ENCODE measurements at places on chromosomes 1 and 21.

- no peak for DNase-seq
These were observed 48.5 kb upstream of the SCYL3 start for GRCh38 chr1:169941982-169942830.

- peak; percentile 51 for DNase-seq
These were observed 5.8 kb upstream of the FAM167B start for GRCh38 chr1:32241001-32241763.

GRCh38 chr1:201662646-201663045, 123.7 kb downstream of the NAV1 start:
- no peak for DNase-seq

DNA sequence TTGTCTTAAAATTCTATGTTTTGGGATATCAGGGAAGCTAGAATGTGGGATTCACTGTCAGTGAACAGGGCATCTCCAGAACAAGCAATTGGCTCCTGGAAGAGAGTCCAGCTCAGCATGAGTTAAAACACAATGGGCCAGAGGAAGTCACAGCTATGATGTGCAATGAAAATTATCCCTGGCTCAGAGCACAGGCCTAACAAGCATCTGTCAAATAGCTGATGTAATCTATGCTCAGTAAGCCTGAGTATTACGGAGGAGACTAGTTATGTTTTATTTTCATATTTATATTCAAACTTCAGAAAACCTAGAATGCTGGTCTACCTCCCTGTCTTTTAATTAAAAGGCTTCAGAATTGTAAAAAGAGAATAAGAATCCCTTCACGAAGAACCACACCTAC, 41.6 kb downstream of the PARP1 start:
- no peak for DNase-seq

DNA sequence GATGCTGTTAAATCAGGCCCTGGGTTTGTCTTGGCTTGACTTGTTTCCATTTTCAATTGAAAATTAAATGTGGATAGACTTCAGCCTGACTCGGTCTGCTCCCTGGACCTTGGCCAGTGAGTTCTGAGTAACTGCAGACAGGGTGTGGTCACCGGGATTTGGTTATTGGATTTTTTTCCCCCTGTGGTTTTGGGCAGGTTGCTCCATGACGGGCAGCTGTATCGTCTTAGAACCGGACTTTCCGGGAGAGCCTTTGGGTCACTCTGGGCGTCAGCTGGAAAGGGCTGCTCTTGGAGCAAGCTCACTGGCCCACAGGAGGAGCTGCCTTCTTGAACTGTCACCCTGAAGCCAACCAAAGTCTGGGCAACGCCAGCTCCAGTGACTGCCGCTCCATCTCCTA, 75.0 kb downstream of the CLIC6 start:
- no peak for DNase-seq

DNA sequence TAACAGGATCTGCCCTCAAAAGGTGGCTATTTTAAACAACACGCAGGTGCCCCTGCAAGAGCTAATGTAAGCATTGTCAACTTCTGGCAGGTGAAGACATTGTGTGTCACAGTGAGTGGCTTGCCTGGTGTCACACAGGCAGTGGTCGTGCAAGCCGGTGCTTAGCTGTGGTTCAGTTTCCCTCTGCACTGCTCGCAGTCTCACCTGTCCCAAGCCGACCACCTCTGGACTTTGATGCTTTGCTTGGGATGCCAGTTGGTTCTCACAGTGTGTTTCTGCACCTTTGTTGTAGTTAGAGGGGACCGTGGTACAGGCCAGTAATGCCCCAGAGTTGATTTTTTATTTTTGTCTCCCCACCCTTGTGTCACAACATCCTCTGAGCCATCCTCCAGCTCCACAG, 85.2 kb downstream of the UCK2 start:
- DNase-seq = no peak

DNA sequence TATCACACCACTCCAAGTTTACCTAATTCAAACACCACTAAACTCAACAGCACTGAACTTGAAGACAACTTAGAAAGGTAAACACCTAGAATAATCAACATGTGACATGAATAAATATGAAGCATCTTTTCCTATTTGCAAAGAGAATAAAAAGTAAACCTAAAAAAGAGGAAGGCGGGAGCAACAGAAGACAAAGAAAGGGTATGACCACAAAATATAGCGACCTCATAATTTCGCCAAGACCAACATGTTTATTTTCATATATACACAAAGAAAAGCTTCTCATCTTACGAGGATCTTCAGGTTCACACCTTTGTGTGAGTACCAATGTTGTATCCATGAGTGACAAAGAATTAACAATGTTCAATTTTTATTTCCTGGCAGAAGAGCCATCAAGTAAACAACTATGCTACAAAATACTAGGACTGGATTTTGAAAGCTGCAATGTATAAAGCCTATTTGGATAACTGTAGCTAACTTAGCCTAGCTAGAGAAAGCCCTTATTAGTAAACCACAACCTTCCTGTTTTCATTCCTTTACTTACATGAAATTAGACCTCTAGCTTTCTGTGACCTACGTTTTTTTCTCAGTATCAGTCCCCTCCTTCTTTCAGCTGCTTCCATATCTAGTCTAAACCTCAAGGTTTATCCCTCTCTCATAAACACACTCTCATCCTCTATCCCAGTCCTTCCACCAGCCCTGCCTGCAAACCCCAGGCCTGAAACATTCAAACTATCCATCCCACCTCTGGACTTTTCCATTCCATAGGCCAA, 21.3 kb upstream of the PHTF1 start:
- DNase-seq = no peak

DNA sequence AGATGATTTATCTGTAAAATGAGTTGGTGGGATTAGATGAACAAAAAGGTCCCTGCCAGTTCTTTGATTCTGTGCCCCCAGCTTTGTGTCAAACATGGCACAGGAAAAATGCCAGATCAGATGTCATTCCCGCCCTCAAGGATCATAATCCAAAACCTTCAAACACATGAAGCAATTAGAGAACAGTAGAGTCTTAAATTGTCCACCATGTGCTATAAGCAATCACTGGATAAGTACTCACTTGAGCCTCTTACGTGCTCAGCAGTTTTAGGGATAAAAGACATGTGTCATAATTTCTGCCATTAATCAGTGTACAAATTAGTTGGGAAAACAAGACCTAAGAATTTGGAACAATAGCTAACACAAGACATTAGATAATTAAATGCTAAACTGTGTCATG, 15.4 kb upstream of the KIAA0040 start:
- DNase-seq = peak; percentile 86

DNA sequence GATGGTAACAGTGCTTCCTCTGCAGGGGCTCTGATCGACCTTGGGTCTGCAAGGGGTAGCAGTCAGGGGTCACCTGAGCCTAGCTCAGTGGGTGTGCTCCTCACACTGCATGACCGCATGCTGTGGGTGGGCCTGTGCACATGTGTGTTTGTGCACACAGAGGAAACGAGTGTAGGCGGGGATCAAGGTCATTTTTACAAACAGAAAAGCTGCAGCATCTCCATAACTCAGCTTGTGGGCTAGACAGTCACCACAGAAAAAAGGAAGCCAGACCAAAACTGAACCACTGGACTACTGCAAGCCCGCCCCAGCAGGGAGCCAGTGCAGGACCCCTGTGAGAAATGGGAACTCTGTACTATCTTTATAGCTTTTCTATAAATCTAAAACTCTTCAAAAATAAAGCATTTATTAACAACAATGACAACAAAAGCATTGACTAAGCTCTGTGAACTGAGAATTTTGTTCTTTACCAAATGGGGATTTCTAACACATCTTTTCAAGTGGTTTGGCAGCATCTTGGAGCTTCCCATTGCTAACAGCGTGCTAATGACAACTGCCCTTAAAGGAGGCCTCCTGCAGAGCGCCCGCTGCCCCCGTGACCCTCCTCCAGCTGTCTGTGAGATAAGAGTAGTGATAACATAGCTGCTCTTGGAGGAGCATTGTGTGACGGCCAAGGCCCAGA, 19.9 kb upstream of the NEK2 start:
- DNase-seq = no peak

GRCh38 chr1:225413708-225414375, 14.0 kb downstream of the LBR start:
- DNase-seq = no peak

DNA sequence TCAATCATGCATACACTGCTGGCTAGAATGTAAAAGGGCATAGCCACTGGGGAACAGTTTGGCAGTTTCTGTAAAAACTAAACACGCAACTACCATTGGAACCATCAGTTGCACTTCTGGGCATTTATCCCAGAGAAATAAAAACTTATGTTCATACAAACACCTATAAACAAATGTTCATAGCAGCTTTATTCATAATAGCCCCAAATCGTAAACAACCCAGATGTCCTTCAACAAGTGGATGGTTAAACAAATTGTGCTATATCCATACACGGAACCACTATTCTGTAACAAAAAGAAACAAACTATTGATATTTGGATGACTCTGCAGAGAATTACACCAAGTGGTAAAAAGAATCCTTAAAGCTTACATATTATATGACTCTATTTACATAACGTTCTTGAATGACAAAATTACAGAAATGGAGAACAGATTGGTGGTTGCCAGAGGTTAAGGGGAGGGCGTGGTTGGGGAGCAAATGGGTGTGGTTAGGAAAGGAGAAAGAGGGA, 22.8 kb downstream of the LACTBL1 start:
- peak; percentile 74 for DNase-seq

GRCh38 chr21:14862794-14863720, 201.7 kb downstream of the NRIP1 start:
- DNase-seq = no peak

GRCh38 chr1:6730880-6731279, 29.3 kb upstream of the DNAJC11 start:
- no peak for DNase-seq

DNA sequence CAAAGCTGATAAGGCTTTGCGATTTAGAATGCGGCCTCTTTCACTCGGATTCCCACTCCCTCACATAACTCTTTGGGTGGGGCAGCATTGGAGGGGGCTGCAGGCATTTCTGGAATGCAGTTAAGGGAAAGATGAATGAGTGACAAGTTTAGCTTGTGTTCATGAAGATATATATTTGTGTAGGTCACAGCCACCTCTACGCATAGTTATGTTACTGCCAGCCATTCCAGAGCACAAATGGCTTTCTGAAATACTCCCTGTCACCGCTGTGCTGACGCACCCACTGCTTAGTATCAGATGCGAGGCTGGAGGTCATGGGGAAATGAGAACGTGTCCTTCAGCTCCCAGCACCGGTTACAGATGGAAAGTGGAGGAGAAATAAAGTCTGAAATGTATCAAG, 54.1 kb upstream of the ATP1A1 start:
- no peak for DNase-seq

- no peak for DNase-seq
These were observed 28.5 kb upstream of the ARHGAP29 start for GRCh38 chr1:94265906-94266305.

DNA sequence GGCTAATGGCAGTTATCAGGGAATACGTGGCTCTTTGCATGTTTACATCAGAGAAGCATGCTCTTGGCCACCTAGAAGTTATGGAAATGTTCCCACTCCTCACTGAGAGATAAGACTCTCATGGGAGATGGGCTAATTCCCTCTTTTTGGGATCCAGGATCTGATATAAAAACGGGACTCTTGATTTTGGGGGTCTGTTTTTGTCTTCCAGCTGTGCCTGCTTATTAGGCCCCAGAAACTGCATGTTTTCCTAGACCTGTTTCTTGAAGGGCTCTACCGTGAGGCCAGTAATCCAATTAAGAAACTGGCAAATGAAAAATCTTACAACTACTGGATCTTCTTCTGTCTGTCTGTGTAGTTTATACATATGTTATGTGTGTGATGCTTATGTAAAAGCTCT, 47.0 kb upstream of the PTCH2 start:
- DNase-seq = no peak

GRCh38 chr1:209370241-209370995, 213.1 kb upstream of the CAMK1G start:
- DNase-seq = no peak

DNA sequence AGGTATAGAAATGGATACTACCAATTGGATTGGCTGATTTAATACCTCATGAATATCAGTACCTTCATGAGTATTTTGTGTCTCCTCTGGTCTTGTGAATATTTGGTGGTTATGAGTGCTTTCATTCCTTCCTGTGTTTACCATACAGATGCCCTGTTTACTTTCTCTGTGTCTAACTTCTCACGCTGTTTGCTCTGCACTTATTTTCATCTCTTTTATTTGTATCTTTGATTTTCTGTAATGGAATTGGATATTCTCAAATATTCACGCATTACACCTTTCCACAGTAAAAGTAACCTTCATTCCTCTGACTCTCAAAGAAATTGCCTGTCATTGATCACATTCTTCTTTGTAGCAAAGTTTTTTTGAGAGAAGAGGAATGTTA, 16.8 kb downstream of the CNST start:
- DNase-seq = no peak

DNA sequence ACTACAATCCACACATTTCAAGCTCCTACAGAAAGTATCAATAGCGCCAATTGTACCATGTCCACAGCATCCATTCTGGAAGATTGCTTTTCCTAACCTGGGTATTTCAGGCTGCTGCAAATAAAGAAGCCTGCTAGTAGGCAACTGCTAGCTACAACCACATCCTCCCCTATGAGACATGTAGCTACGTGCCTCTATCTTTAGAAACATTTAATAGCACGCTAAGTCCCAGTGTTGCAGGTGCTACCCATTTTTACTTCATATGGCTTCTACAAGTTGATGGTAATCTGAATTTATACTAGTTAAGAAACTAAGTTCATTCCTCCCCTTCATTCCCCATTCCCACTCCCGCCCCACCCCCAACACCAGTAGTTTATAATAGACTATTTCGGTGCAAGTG, 7.4 kb upstream of the AMPD1 start:
- DNase-seq = no peak

- no peak for DNase-seq
These were observed 48.8 kb downstream of the KCNK1 start for GRCh38 chr1:233662575-233663304.

GRCh38 chr1:33248244-33248643, 8.0 kb upstream of the ZNF362 start:
- no peak for DNase-seq

GRCh38 chr21:45981151-45982091, at the start of gene COL6A1:
COL6A1 (plus strand) TSS chr21:45981770; CDS start chr21:45981851, 81 bp downstream.
- DNase-seq = peak; percentile 40

DNA sequence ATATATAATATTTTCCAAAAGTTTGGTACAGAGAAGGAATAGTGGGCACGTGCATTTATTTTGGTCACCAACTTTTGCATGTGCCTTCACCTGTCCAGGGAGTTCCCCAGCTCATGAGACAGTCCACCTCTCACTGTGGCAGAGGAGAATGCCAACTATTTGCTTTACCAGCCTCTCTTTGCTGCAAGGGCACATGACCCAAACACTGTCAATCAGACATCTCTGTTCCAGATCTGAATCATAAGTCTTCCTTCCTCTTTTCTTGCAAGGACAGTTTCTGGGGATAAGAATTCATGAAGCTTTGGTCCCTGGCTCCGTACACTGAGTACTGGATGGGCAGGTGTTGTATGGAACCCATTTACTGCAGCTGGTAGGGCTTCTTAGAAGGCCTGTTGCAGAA, 38.6 kb downstream of the C1orf87 start:
- DNase-seq = no peak

- DNase-seq = no peak
These were observed 163.4 kb upstream of the USP24 start for GRCh38 chr1:55378582-55378981.

DNA sequence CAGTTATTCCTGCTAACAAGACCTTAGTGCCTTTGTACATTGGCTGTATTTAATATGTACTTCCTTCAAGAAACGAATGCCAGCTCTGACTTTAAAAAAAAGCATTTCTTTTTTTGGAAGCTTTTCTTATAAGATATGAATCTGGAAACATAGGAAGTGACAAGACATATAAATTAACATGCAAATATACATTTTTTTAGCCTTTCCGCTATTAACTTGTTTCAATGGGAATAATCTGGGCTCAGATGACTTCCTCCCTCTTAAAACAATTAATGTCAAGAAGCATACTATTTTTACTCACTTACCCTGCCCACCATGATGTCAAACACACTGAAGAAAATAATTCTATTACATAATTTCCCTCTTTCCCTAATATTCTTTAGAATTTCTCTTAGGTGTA, 1.4 kb downstream of the DENND1B start:
- DNase-seq = no peak

Data from NCI-H1092 (cell line).